Stimulated activated CD8-positive, alpha-beta memory T cell treated with anti-CD3 and anti-CD28 coated beads, Interleukin-4, amount 100 ng/mL, for 1 hour (primary cell): ENCODE measurements at places on chromosomes 3 and 15.
A peak's percentile ranks its signal among the peaks of the same experiment; 100 is the strongest.

- no peak for DNase-seq
Measured at GRCh38 chr15:85964471-85964870, 115.2 kb upstream of the AGBL1 start.

DNA sequence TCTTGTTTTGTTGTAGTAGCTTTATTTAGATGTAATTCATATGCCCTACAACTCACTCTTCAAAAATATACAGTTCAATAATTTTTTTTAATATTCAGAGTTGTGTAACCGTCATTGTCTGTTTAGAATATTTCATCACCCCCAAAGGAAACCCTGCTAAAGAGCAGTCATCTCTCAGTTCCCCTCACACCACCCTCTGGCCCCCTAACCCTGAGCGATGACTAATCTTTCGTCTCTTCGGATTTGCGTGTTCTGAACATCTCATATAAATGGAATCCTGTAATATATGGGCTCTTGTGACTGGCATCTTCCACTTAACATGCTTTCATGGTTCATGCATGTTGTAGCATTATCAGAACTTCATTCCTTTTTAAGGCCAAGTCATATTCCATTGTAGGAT, 183.8 kb downstream of the ATG7 start:
- no peak for DNase-seq

DNA sequence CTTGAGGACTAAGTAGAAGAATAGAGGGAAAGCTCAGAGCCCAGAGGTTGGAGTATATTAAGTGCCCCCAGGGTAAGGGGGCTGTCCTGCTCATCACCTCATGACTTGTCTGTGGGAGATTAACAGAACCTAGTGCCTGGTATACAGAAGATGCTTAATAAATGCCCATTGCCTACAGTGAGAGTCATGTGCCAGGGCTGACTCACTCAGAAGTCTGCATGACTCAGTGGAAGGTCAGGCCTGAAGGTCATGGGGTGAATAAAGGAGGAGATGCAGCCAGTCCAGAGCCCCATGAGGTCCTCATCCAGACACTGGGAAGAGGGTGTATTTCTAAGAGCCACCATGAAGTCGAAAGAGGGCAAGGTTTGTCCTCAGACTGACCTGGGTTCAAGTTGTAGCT, 62.5 kb upstream of the TLE3 start:
- no peak for DNase-seq

DNA sequence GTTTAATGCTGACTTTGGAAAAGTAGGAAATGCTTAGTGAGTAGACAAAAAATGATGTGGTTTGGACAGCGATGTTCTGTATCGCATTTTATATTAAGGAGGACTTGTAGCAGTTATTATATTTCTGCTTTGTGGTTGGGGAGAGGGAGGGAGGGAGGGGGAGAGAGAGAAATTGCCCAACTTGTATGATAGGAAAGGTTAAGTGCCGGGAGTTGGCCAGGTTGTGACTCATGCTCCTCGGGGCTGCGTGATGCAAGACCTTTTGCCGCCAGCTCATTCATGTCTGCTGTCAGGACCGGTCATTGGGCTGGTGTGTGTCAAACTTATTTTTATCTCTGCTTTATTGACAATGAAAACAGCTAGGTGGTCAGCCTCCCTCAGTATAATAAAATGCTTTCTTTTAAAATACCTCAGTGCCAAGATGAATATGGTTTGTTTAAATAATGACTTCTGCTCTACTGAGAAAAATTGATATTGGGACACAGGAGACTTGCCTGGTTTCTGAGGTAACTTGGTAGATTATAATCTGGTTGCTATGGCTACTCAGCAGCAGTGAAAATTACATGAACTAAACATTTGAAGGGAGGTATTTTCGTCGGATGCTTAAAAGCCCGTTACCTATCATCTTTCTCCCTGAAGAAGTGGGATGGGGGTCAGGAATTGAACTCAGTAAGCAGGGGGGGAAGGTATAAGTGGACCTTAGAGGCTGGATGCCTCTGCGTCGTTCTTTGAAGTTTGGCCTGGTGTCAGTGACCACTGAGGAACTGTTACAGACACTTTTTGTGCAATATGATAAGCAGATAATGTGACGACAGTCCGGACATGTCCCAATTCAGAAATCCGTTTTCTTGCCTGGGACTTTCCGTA, 90.7 kb downstream of the FNDC3B start:
- DNase-seq: peak; percentile 27

DNA sequence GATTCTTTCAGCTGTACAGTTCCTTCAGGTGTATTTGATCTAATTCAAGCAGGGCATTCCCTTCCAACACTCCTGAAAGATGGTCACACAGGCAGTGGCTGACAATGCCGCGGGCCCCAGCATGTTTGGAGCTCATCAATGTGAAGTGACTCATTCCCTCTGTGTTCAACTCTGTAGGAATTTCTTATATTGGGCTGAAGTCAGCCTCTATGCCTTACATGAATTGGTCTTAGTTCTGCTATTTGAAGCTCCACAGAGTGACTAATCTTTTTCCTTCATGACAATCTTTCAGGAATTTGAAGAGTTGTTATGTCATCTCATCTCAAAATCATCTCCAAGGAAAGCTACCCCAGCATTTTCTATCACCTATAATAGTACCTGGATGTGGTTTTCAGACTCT, 142.5 kb upstream of the C2CD4B start:
- DNase-seq: no peak

GRCh38 chr15:39149636-39150150, 431.2 kb upstream of the THBS1 start:
- DNase-seq: no peak
